ENCODE measurements at places on chromosomes 2 and 18.

GRCh38 chr2:127059559-127059958 lies 47.4 kb downstream of the BIN1 start:
- DNase-seq: no peak

GRCh38 chr2:174171686-174172445 lies 76.5 kb downstream of the OLA1 start:
- no peak for DNase-seq

DNA sequence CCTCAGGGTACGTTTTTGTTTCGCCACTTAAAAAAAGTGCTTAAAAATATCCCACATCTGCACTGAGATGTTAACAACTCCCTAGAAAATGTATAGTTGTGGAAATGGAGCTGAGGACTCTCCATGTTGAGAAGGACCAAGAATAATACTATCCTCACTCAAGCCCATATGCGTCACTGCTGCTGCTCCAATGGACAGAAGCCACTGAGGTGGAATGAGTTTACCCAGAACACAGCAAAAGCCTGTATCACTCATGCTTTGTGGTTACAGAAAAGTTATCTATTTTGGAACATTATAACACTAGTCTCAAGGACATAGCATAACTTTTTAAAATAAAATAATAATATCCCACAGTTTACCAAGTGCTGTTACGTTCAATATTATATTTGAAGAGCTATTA lies 31.9 kb downstream of the DSC3 start:
- no peak for DNase-seq

DNA sequence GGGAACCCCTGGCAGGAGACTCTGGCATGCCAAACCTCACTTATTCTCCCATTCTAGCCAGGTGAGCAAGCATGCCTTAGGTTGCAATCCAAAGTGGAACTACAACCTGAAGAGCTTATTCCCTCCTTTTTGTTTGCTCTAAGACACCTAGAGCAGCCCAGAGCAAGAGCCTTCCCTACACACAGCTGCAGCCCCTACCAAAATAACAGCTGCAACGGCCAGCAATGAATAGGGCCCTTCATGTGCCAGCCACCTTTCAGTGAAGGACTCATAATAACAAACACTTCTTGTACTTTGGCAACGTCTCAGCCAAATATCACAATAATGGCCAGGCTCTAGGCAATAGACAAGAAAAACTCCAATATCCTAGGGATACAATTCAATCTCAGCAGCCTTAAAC lies 178.7 kb downstream of the ALK start:
- DNase-seq: no peak

- DNase-seq: no peak
Observed at GRCh38 chr18:50847192-50847591, 27.4 kb upstream of the MRO start.

- no peak for DNase-seq
Observed at GRCh38 chr18:48460929-48461583, 51.9 kb upstream of the ZBTB7C start.

DNA sequence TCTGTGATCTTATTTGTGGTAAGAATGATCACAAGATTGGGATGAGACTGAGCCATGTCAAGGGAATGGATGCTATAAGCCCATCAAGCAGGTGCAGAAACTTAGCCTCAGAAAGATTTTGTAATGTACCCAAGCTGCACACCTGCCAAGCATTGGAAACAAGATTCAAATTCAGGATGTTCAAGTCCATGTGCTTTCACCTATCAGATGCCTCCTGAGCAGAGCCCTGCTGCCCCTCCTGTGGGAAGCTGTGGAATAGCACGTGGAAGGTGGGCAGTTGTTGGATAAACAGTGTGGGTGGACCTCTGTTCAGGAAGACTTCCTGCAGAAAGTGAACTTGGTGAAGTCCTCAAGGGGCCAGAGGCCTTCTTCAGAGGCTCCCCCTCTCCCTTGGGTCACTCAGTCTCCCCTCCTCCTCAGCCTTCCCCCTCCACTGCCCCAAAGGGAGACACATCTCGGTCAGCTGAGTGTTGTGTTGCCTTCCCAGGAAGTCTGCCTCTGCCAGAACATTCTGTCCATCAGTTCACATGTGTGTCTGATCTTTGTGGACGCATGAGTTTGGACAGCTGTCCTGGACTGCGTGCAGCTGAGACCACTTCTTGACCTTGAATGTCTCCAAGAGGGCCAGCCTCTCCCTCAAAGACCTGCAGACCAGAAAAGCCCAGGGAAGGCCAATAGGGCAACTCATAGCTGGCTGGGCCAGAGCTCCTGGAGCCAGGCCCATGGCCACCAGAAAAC lies 186.1 kb downstream of the INHBB start:
- no peak for DNase-seq

DNA sequence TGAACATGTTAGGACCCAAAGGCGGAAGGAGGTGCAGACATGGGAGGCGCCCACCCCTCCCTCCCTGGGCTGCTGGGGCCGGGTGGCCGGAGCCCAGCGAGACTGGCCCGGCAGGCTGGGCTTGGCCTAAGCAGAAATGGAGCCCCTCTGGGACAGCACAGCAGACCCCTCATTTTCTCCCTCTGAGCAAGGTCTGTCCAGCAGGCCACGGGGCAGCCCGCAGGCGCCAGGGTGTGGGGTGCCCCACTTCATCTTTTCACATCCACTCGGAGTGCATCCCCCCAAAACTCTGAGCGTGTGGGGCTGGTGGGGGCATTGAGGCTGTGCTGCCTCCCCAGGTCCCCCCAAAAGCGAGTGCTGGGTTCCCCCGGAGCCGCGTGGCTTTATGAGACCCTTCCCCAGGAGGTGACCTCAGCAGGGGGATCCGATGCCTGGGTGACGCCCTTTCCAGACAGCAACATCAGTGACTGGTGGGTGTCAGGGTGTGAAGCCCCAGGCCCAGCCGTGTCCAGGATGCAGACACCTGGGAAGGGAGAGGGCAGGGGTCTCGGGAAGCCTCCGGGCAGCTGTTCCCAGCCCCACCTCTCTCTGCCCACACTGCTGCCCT lies 36.7 kb upstream of the GPC1 start:
- DNase-seq: no peak

DNA sequence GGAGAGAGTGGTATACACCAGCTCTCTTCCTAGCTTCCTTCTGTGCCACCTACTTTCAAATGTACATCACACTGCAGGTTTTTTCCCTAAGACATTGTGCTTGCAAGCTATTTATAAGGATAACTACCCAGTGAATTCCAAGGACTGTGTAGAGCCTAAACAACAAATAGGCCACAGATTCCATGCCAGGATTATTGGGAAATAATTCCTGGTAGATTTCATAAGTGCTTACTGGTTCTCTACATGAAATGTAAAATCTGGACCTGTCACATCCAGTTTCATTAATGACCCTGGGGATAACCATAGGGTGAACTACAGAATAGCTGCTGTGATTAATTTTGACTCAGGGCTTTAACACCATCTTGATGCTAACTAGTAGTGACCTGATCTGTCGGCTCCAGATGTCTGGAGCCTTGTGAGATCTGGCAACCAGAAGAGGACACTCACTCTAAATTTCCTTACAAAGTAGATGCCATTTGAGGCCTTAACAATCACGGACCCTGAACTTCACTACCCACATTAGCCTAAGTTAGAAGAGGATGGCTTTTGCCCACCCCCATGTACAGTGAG lies 34.3 kb upstream of the LGALSL start:
- no peak for DNase-seq

DNA sequence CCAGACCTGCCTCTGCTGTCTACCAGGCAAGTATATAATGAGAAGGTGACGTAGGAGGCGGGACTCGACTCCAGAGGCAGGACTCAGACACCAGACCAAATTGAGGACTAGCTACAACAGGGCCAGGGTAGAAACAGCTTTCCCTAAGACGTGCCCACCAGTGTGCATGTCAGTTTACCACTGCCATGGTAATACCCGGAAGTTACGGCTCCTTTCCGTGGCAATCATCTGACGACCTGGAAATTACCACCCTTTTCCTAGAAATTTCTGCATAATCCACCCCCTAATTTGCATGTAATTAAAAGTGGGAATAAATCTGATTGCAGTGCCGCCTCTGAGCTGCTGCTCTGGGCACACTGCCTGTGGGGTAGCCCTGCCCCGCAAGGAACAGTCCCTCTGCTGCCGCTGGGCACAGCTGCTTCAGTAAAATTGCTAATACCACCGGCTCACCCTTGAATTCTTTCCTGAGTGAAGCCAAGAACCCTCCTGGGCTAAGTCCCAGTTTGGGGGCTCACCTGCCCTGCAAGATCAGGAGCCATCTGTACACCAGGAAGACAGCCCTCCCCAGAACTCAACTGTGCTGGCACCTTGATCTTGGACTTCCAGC lies 59.1 kb downstream of the ODC1 start:
- no peak for DNase-seq

GRCh38 chr2:142220901-142221300 lies 90.1 kb upstream of the LRP1B start:
- no peak for DNase-seq

- peak; percentile 22 for DNase-seq
Observed at GRCh38 chr2:230134496-230135129, 65.9 kb upstream of the SLC16A14 start.

GRCh38 chr2:176583607-176584006 lies 314.4 kb downstream of the MTX2 start:
- no peak for DNase-seq

DNA sequence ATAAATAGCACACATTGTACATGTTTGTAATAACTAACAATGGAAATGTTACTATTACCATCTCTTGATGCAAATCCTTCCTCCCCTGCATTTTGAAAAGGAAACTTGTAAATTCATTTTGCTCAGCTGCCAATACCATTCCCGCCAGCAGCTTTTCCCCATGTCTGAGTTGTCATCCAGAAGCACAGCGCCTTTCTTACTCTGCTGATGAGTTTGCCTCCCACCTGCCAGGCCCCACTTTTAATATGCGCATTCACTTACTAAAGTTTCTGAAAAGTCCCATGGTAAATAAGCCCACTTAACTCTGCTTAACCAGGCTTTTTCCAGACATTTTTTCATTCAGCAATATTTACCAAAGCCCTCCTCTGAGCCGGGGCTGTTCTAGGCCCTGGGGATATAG lies 3.9 kb downstream of the CHST10 start:
- DNase-seq: no peak

GRCh38 chr2:39264733-39265132 lies 21.0 kb upstream of the CDKL4 start:
- DNase-seq: no peak

DNA sequence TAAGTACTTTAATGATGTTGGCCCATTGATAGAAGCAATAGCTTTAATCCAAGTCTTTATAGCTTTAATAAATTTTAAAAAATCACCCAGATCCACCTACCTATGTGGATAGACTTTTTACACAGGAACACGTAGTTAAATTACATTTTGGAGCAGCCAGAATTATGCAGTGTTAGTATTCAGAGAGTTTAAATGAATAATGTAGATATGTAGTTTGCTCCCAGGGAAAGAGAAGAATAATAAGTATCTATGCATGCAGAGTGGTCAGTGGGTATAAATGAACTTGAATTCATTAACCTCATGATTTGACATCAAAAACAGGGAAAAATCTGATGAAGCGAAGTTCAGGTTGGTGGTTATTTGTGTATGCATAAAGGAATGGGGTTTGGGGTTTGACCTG lies 146.3 kb downstream of the CERS6 start:
- no peak for DNase-seq

DNA sequence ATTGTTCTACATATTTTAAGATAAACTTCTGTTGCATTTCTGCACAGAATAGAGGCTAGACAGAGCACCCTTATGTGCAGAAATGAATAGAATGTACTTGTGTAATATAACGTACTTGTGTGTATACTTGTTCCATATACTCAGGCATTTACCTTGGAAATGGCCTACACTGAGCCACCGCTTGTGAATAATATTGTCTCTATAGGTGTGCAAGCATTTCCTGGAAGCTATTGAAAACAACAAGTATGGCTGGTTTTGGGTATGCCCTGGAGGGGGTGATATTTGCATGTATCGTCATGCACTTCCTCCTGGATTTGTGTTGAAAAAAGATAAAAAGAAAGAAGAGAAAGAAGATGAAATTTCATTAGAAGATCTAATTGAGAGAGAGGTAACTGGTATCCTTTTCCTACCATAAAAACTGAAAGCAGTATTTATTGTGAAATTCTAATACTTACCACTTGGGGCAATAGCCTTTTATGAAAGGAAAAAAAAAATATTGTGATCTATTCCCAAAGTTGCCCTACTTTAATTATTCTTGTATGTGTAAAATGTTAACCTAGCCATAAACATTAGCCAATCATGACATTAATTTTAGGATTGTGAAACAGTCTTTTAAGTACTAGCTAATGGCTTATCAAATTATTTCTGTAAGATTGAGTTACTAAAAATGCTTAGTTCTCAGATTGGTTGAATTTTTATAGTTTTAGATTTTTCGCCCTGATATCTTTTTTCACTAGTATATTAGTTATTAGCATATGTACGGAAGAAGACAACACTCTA lies 18.0 kb downstream of the ZC3H15 start:
- peak; percentile 50 for DNase-seq

GRCh38 chr2:113141451-113141850 lies 14.1 kb downstream of the IL1RN start:
- DNase-seq: no peak

DNA sequence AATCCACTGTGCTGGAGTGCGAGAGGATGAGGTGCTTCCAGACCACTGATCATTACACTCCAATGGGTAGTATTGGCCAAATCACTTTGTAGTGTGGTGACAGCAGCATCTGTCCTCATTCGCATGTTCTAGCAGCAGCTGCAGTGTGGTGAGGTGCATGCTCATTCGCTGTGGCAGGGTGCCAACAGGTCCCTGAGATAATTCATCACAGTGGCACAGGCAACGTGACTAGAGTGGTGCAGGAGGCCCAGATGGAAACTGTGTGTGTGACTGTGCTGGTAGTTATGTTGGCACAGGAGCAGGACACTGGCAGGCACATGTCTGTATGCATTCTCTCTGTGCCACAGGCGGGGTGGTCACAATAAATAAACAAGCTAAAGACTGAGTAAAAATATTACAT lies 329.5 kb upstream of the SYT4 start:
- DNase-seq: no peak

DNA sequence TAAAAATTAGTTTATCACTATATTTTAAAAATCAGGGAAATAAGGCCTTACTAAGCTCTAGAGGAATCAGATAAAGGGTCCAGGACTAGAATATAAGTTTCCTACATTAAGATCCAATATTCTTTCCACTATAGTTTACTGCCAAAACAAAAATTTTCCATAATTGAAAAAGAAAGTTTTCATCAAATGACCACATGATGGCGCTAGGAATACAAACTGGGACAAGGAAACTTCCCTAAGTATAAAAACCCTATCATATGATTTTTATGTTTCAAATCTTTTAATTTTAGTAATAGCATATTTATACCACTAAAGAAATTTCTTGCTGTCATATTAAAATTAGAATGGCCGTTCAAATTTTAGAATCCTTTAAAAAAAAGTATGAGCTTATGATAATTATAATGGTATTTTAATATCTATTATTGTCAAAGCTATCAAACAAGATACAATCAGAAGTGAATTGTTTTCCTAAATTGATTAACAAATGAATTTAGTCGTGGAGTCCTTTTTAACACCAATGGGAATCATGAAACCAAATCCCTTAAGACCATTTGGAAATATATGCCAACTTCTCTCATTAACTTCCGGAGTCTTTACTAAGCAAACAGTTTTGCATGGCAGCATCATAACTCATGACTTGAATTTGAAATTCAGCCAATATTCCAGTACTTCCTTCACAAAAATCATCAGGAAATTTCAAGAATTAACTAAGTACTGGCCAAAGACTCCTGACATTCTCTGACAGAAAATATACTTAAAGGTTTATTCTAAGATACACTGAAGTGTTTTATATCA lies 70.3 kb downstream of the SCN1A start:
- DNase-seq: no peak
